Stimulated activated naive CD8-positive, alpha-beta T cell treated with anti-CD3 and anti-CD28 coated beads, Interleukin-15, Interleukin-2, amounts not matched to agents 100 U/mL and 50 U/mL, for 24 hours (primary cell): ENCODE measurements at places on chromosomes 11 and 22.

- DNase-seq, result no peak
Measured at GRCh38 chr11:2270322-2271076, at the start of gene ASCL2. TSS of gene ASCL2 (minus strand) at chr11:2270588. CDS start at chr11:2270332, 256 bp downstream.

DNA sequence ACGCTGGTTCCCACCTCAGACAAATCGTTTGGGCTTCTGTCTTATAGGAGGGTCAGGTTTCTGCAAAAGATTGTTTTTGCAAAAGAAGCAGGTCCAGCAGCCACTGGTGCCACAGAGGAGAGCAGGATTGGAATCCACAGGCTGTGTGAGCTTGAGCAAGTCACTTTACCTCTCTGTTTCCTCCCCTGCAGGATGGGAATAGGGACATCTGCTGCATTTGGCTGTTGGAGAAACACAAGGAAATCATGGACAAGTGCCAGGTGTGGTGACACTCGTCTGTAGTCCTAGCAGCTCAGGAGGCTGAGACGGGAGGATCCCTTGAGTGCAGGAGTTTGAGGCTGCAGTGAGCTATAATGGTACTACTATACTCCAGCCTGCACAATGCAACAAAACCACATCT lies 422.6 kb downstream of the MN1 start:
- DNase-seq, result no peak

DNA sequence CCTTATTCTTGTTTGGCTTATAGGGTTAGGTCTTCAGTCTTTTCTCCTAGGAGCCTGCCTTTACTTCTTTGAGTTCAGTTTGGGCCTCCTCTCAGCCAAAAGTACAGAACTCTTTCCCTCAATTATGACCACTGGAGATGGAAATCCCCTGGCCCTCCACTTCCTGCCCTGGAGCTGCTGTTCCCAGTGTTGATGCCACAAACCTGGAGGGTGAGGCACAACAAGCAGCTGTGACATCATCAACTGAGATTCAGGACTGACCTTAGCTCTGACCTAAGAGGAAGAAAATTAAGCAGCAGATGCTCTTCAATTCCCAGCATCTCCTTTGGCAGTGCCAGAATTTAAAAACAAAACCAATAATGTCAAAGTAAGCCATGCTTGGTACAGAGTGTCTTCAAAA lies 3.0 kb downstream of the ABTB2 start:
- no peak for DNase-seq

DNA sequence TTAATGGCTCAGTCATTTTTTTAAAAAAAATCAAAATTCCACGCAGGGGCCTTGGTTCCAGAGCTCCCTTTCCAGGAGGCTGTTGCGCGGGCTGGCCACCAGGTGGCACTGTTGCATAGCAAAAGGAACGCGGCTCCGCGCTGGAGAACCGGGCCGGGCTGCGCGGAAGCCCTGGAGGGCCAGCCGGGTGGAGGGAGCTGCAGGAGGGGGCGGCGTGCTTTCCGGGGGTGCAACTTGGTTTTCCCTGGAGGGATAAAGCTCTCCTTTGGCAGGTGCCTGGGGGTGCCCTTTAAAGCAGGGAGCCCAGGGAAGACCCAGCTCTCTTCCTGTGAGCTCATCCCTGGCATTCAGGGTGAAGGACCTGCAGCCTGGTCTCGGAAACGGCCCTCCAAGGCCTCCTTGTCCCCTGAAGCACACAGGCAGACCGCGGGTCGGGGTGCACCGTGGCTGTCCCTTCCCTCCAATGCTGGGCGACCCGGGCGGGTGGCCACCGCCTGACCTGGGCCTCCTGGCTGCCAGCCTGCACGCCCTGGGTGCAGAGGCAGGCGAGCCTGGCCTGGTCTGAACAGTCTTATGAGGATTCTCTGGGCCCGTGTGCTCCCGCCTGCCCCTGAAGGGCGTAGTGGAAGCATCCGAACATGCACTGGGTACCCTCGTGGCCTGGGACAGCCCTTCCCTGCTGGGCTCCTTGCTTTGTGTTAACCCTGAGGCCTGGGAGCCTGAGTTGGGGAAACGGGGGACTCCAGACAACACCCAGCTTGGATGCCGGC lies 23.4 kb downstream of the KRTAP5-5 start:
- peak; percentile 83 for DNase-seq

DNA sequence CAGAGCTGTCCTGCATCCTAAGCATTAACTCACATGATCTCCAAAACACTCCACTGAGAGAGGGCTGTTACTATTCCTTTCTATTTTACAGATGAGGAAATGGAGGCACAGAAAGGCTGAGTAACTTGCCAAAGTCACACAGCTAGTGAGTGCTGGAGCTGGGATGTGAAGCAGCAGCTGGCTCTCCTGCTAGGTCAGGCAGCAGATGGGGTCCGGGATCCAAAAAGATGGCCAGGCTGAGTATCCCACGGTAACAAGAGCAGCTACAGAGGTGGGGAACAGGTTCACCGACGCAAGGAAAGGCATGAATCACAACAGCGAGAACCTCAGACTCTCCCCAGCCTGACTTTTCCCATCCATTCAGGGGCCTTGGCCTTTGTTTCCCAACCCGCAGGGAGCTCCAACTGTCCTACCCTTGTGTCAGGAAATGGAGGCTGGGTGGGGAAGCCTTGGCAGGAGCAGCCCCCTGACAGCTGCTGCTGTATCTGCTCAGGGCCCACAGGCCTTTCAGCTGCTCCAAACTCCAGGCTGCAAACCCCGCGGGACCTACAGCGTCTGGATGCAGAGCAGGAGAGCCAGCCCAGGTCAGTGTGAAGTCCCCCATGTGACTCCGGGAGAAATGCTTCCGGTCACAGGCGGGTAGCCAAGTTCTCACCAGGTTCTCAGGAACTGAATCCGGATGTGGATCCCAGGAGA lies 29.5 kb downstream of the DKK3 start:
- DNase-seq, result no peak

DNA sequence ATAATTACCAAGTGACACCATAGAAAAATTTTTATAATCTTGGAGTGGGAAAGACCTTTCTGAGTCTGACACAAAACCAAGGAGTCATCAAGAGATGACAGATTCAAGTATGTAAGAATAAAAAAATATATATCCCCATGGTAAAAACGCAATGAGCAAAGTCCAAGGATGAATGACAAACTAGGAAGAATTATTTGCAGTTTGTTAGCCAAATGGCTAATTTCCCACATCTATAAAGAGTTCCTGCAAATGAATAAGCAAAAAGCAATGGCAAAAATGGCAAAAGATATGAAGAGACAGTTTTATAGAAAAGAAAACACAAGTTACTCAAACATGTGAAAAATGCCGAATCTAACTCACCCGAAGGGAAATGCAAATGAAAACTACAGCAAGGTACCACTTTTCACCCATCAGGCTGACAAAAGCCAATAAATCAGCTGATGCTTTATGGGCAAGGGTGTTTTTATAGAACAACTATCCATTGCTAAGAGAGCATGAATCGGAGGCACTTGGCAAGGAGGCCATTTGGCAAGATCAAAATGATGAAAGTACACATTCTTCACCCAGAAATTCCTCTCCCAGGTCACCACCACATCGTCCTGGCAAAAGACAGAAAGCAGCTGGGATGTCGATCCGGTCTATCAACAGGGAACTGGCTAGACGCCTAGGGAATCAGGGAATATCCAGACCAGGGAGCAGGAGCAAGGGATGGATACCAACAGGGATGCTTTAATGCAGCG lies 21.1 kb upstream of the KLHL35 start:
- no peak for DNase-seq

GRCh38 chr11:121340032-121340580 lies 47.5 kb downstream of the SC5D start:
- DNase-seq, result no peak

DNA sequence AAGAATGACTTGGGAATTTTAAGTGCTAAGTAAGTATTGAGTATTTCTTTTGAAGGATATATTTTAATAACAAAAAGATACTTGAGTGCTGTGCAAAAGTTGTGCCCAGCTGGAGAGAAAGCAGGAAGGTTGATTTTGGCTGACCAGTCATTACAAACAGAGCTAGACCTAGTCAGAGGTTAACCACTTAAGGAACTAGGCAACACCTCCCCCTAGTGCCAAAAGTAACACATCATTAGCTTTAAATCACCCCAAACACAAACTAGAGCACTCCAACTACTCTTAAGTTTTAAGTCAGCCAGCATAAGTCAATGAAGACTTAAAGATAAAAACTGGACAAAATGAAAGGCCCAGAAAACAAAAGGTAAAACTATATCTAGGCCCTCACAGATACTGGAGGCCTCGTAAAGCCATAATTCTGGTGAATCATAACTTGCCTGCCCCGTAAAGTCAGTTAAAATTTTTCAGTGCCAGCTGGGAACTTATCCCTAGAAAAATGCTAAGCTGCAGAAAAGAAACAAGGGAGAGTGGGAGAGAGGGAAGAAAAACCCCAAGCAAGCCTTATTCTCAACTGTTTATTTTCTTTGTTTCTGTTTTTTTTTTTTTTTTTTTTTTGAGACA lies 4.6 kb downstream of the TMEM9B start:
- DNase-seq, result peak; percentile 21

DNA sequence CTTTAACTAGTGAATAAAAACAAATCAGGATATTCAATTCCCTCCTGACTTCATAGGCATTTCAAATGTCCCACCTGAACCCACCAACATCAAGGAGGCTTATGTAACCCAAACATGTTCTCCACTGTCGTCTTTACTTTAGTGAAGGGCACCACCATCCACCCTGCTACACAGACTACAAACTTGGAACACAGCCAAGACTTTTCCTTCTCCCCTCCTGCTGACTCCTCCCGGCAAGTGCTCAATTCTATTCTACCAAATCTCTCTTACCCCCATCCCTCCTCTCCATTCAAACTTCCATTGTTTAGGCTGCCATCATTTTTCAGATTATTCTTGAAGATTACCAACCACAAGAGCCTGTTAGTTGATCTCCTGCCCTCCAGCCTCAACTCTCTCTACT lies 24.3 kb downstream of the SAAL1 start:
- DNase-seq, result no peak

GRCh38 chr22:27795053-27795452 lies 6.5 kb downstream of the MN1 start:
- DNase-seq, result no peak

- DNase-seq, result no peak
Measured at GRCh38 chr22:30206944-30207343, 39.6 kb downstream of the LIF start.

- no peak for DNase-seq
Measured at GRCh38 chr11:60182541-60183330, at the start of gene MS4A6A. TSS of gene MS4A6A (minus strand) at chr11:60183083. CDS start at chr11:60181727, 1,356 bp downstream.

DNA sequence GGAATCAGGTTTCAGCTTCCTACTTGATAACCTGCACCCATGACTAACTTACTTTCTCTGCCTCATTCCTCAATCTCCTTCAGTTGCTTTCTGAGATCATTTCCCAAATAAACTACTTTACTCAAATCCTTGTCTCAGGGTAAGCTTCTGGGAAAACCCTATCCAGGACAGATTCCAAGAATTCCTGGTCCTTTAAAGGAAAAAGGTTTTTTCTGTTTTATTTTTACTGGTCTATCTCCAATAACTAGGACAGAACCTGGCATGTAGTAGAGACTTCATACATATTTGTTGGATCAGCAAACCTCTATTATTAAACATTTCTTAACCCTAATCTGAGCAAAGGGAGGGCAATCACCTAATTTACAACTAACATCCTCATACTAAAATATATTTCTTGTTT lies 910.5 kb upstream of the CHORDC1 start:
- no peak for DNase-seq

- peak; percentile 15 for DNase-seq
Measured at GRCh38 chr11:82732734-82733443, 775 bp downstream of the FAM181B start.

- DNase-seq, result no peak
Measured at GRCh38 chr11:126547161-126547560, 191.7 kb downstream of the ST3GAL4 start.

- DNase-seq, result no peak
Measured at GRCh38 chr11:95248666-95249467, 17.9 kb upstream of the SESN3 start.

GRCh38 chr22:18157714-18158028 lies 7.7 kb downstream of the USP18 start:
- no peak for DNase-seq

DNA sequence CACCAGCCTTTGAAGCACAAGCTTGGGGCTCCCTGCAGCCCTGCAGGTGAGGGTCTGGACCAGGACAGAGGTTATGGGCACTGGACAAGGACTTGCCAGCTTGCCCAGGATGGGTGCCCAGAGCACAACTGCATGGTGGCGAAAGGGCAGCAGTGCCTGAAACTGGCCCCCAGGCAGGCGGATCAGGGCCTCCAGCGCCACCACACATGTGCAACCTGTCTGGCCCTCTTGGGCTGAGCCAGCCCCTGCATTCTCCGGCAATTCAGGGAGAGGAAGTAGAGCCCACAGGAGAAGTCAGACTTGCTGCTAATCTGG lies 18.8 kb downstream of the MB start:
- DNase-seq, result no peak

- no peak for DNase-seq
Measured at GRCh38 chr11:126704096-126704495, 296.5 kb downstream of the KIRREL3 start.

DNA sequence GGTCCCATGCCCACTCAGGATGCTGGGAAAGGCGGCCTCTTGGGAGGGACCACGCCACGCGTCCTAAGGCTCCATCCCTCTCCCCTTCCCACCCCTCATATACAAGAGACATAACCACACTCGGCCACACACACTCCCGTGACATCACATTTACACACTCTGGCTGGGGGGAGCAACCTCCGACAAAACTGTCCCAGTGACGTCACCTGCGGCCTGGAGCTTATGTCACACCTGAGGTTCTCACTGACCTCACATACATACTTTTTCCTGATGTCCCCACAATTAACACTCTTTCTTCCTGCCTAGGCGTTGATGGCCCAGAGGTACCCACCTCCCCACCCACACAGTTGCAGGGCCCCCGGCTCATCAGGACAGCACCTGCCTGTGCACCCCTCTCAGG lies 1.9 kb downstream of the ELFN2 start:
- DNase-seq, result no peak

GRCh38 chr11:409008-409599 lies 5.7 kb downstream of the SIGIRR start:
- no peak for DNase-seq

DNA sequence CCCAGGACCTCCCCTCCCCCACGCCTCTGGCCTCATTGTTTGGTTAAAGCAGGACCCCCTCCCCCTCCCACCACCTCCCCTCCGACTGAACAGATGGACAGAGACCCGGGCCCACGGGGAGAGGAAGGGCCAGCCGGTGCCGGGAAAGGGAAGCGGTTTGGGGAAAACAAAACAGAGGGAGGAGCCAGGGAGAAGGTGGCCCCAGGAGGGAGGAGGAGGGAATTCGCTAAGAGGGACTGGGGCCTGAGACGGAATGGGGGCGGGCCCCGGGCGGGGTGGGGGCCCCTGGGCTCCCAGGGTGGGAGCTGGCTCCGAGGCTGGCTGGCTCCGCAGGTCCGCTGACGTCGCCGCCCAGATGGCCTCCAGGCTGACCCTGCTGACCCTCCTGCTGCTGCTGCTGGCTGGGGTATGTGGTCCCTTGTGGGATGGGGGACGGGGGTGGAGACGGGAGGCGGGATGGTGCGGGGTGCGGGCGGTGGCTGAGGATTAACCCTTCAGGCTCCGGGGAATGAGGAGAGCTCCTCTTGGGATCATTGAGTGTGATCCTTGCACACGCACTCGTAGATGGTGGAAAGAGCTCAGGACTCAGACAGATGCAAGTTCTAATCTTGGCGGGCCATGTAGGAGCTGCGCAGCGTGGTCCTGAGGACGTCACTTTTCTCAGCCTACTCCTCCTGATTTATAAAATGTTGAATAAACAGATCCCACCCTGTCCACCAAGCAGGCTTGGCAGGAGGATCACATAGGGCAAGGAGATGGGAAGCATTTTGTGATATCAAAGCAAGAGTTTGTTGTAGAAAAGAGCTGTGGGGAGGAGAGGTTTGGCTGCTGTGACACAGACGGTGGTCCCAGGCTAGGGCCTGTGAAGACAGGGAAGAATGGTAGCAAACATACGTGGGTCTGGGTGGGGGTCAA lies 688 bp downstream of the SERPING1 start:
- no peak for DNase-seq

- no peak for DNase-seq
Measured at GRCh38 chr11:10351435-10351764, 46.5 kb downstream of the ADM start.
